Stimulated activated CD8-positive, alpha-beta memory T cell treated with anti-CD3 and anti-CD28 coated beads, Interleukin-12 subunit alpha, Interleukin-12 subunit beta, amount 100 ng/mL, for 4 hours (primary cell): ENCODE measurements at places on chromosomes 13 and 19.

DNA sequence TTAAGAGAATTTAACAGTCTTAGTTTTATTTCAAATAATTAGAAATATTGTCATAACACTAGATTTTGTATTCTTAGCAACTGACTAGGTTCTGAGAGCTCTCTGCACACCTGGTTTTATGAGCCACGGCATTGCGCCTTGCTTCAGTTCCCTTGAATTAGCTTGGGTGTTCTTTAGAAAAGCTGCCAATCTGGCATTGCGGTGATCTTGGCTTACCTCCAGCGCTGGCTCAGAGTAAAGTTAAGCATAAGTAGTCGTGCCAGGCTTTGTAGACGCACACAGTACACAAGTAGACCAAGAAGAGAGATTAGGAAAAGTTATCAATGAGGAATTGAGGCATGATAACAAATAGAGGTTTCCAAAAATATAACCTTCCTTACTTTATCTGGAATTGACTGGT lies 45.7 kb downstream of the TPP2 start:
- DNase-seq: no peak

GRCh38 chr13:39603424-39603947 lies 493 bp upstream of the LHFPL6 start:
- DNase-seq: no peak

DNA sequence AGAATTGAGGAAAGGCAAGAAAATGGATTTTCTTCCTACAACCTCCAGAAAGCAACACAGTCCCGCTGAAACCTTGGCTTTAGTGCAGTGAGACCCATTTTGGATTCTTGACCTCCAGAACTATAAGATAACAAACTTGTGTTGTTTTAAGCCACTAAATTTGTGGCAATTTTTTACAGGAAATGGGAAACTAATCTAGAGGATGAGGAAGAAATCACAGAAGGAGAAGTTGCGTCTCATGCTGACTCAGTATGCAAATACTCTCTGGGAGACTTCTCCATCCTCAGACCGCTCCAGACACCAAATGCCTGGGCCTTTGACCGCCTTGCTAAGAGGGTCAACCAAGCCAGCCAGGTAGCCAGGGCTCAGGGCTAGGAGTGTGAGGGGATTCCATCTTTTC lies 13.1 kb upstream of the CEACAM16 start:
- DNase-seq: no peak

DNA sequence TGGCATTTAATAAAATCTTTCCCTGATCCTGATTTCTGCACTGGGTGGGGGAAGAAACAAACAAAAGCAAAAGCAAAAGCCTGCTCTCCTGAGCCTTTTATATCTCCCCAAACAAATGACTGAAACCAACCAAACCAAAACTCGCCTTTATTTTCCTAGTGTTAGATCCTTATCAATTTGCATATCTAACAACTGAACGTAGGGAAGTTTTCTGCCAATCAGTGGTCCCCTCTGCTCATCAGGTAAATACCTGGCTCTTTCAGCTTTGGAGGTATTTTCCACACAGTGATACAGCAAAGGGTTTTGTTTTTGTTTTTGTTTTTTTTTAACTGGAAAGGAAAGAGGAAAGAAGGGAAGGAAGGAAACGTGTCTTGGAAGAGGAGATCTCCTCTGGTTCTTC lies 3.3 kb downstream of the AMER2 start:
- no peak for DNase-seq

- DNase-seq: no peak
Measured at GRCh38 chr13:113598081-113598410, 13.5 kb downstream of the TFDP1 start.

DNA sequence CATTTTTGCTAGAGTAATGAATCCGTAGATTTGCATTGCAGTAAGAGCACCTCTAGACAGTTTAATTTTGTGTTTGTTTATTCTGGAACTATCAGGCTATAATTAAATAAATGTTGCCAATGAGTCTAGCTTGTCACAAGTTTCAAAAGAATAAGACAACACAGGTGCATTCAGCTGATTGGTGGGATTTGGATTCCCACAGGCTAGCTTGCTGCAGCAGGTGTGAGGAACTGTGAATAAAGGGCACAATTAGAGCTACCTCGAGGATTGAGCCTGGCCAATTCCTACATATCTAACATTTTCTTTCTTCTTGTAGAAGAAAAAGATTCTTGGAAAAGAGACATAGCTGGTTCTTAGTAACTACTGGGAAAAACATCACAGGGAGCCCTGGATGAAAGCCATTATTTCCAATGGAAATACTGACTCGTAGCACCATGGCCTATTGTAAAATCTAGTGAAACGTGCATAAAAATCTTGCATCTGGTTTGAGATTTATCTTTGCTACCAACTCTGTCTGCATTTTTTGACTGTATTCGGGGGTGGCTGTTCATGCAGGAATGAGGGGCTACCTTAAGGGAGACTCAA lies 360.9 kb downstream of the FGF9 start:
- DNase-seq: no peak

- DNase-seq: no peak
Measured at GRCh38 chr13:40590112-40590862, 76.2 kb downstream of the FOXO1 start.

GRCh38 chr19:3125900-3126524 lies 9.8 kb upstream of the GNA15 start:
- peak; percentile 53 for DNase-seq

DNA sequence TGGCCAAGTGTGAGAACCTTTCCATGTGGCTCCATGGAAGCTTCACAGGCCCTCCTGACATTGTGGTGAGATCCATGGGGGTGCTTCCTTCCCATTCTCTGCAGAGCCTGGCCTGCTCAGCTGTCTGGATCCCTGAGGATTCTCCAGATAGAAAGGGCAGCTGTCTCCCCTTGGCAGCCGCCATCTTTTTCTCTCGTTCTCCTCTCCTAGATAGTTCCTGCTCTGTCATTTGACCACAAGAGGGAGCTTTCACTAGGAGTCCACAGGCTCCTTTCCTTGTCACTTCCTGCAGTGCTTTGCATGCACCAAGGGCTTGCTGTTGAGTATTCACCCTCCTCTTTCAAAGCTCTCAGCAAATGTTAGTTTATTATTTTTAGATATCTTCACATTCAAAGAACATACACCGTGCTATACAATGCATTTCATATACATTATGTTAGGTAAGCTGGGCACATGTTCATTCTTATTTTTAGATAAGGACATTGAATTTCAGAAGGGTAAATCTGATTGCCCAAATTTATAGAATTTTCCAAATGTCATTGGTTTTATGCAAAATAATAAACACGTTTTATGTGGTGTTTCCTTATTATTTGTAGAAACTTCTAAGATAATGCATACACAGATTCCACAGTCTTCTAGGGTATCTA lies 133.2 kb downstream of the FRY start:
- DNase-seq: no peak

GRCh38 chr19:41919948-41920712 lies 8.1 kb downstream of the ERFL start:
- DNase-seq: no peak

GRCh38 chr13:80069374-80069773 lies 271.6 kb downstream of the SPRY2 start:
- DNase-seq: no peak

DNA sequence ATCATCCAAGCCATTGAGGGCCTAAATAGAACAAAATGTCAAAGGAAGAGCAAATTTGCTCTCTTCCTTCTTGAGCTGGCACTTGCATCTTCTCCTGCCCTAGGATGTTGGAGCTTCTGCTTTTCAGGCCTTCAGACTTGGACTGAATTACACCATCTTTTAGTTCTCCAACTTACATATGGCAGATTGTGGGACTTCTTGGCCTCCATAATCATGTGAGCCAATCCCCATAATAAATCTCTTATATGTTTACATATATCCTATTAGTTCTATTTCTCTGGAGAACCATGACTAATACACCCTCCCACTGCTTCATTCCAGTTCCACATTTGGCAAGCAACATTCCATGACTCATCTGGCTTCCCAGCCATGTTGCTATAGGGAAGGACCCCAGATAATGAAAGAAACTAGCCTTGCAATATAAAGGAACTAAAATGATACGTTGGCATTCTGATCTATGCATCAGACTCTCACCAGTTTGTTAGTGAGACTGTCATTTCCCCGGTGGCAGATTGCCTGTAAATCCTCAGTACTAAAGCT lies 11.0 kb upstream of the ACOD1 start:
- no peak for DNase-seq

- no peak for DNase-seq
Measured at GRCh38 chr13:60162096-60162495, 1.6 kb downstream of the DIAPH3 start.

GRCh38 chr19:3671680-3672574 lies 28.3 kb downstream of the PIP5K1C start:
- no peak for DNase-seq

DNA sequence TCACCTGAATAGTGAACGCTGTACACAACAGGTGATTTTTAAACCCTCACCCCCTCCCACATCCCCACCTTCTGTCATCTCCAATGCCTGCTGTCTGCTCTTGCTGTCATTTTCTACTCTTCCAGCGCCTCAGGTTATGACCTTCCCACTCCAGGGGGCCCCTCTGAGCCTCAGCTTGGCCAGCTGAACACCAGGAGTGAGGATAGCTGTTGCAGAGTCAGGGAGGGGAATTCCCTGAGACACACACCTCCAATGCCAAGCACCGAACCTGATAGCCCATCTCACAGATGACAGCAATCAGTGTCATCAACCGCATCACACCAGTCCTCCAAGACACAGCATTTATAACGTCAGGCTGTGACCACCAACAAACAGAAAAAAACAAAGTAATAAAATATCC lies 193.5 kb downstream of the ZNF536 start:
- DNase-seq: no peak

DNA sequence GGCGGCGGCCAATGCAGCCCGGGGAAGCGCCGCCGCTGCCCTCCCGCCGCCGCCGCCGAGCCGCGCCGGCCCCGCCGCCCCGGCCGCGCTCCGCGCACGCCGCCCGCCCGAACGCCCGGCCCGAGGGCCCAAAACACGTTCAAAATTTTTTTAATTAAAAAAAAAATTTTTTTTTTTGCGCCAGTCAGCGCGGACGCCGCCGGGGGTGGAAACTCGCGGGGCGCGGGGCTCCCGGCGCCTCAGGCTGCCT lies 468 bp downstream of the HMGB1 start:
- DNase-seq: no peak

- no peak for DNase-seq
Measured at GRCh38 chr19:993361-993830, 6.8 kb upstream of the GRIN3B start.

GRCh38 chr19:47633996-47634395 lies 25.1 kb downstream of the BICRA start:
- no peak for DNase-seq

- no peak for DNase-seq
Measured at GRCh38 chr13:98798849-98799645, 46.6 kb upstream of the SLC15A1 start.

GRCh38 chr13:74794147-74794546 lies 659.9 kb upstream of the KLF12 start:
- no peak for DNase-seq

- DNase-seq: no peak
Measured at GRCh38 chr13:109408591-109409382, 377.6 kb downstream of the IRS2 start.

DNA sequence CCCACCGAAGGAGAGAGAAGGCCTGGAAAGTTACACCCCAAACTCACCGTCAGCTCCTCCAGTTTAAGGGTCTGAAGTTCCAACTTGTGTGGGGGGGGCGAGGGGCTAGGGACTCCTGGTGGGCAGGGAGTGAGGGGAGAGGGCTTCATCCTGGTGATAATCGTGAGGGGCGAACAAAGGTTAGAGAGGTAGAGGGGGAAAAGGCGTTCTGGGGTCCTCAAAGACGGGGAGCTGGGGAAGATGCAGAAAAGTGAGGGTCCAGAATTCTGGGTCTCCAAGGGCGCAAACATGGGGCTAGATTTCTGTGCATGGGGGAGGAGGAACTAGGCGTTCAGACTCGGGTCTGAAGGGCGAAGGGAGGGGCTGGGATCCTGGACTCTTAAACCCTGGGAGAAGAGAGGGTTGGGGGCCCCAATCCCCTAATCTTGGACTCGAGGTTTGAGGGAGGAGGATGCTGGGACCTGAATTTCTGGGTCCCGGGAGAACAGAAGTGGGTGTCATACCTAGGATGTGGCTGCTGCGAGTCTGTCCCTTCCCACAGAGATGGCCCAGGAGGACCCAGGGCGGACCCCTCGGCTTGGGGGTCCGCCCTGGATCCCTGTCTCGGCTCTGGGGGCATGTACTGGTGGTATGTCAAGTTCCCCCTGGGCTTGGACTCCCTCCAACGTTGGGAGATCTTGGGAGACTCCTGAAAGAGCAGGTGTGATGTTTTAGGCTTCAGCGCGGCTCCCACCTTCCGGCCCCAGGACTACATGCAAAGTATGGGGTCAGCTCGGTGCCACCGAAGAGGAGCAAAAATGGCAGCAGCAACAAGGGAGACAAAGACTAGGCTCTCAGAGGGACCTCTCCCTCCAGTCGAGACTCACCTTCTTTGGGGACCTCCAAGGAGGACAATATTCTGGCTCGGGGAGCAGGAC lies 4.5 kb downstream of the MAMSTR start:
- no peak for DNase-seq
